Stimulated activated CD4-positive, alpha-beta T cell treated with anti-CD3 and anti-CD28 coated beads, Interleukin-2, amount 100 ng/mL, for 24 hours (primary cell): ENCODE measurements at places on chromosomes 16 and 17.

- DNase-seq, result no peak
Measured at GRCh38 chr17:41518789-41519449, at the start of gene KRT15. KRT15 (minus strand) TSS chr17:41518890; CDS start chr17:41518827, 63 bp downstream.

GRCh38 chr17:38883592-38884526 lies 14.0 kb downstream of the LASP1 start:
- no peak for DNase-seq

GRCh38 chr17:17555906-17556305 lies 35.6 kb downstream of the PEMT start:
- DNase-seq, result no peak

DNA sequence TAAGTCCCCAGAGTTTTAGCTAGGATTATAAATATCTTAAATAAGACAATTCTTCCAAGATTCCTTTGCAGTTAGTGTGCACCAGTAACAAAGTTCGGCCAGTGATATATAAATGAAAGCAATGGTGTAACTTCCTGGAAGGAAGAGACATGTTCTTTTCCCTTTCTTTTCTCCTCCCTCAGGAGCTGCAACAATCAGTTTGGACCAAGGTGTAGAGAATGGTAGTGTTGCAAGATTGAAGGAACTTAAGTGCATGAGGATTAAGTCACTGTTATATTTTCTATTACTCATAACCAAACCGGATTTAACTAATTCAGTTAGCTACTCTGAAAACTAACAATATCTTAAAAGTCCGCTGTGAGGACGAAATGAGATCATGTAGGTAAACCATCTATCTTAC lies 68.9 kb upstream of the KCNJ16 start:
- DNase-seq, result no peak

GRCh38 chr16:23453338-23454052 lies 506 bp upstream of the COG7 start:
- DNase-seq, result no peak

GRCh38 chr17:5584383-5585286 lies at the start of gene NLRP1:
NLRP1 (minus strand) TSS chr17:5584509; CDS start chr17:5583957, 552 bp downstream.
- DNase-seq, result peak; percentile 94

DNA sequence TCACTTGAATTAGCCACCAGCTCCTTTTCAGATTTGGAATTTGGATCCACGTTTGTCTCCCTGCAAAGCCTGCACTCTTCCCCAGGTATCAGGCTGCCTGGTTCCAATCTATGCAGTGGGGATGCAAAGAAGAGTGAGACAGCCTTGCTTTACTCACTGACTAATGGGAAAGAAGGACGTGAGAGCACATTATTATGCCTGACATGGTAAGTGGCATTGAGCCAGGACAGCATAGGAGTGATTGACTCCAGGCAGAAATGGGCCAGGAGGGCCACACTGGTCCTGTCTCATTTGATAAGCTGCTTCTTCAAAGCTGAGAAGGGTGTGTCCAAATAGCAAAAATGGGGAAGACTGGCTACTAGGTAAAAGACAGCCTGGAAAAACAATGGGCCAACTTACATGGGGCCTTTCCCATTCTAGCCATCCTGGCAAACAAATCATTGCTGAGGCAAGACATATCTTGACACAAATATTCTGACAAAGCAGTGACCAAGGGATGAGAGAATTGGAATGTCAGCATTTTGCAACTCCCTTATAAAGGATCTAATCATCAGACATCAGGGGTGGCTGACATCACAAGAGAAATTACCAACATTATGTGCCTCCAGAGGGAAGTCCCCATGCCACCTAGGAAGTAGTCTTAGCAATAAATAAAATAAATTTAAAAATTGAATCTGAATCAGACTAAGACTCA lies 38.6 kb downstream of the CDH11 start:
- no peak for DNase-seq

DNA sequence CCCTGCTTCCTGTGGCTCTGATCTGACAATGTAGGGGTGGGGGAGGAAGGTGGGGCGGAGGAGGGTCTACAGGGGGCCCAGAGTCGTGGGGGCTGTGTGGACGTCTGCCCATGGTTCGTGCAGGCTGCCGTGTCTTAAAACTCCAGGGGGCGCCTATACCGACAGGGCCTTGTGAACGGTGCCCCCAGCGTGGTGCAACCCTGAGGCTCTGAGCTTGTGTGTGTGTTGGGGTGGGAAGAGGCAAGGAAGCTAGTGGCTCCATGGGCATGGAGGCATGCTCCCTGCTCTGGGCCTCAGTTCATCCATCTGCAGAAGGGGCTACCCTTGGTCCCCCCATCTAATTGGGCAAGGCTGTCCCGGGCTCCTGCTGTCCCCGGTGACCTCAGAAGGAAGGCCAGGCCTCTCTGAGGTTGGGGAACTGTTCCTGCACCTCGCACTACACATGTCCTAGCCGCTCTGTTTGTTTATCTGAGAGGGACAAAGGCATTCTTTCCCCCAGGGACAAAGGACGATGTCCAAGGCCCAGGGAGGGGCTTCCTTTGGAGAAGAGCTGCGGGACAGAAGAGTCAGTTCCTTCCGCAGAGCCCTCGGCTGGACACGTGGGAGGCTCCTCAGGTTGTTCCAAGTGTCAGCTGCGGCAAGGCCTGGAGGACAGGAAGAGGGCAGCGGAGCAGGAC lies 13.5 kb downstream of the CA4 start:
- DNase-seq, result no peak

GRCh38 chr16:18950469-18951185 lies 24.4 kb upstream of the SMG1 start:
- no peak for DNase-seq

- no peak for DNase-seq
Measured at GRCh38 chr17:11178581-11178980, 62.4 kb upstream of the SHISA6 start.

GRCh38 chr17:49482144-49482817 lies 12.8 kb upstream of the NGFR start:
- DNase-seq, result no peak

- no peak for DNase-seq
Measured at GRCh38 chr17:82489851-82490511, 29.6 kb upstream of the FOXK2 start.

- no peak for DNase-seq
Measured at GRCh38 chr16:2370721-2371120, 30.2 kb upstream of the ABCA3 start.
